Subcutaneous preadipocyte (primary cell): ENCODE measurements at places on chromosomes 2 and 18. TPM values are rescaled to one million over a fixed set of nuclear protein-coding genes. Genes with fewer than 3 reads are reported as not detected.

LHCGR gene
- total RNA-seq = not detected in 2 replicates

TMEFF2 gene
- total RNA-seq = 2.9 and 3.7 TPM in 2 replicates

ST8SIA5 gene
- under 0.01 and 0.20 TPM in 2 replicates for total RNA-seq

DSG2 gene
- total RNA-seq = 0.39 and 3.7 TPM in 2 replicates

RAB12 gene
- 36.4 and 37.9 TPM in 2 replicates for total RNA-seq

SYT4 gene
- not detected in 2 replicates for total RNA-seq

WDSUB1 gene
- 7.2 and 7.3 TPM in 2 replicates for total RNA-seq

KCNG2 gene
- total RNA-seq = not detected in 2 replicates

DUSP19 gene
- total RNA-seq = 1.1 and 2.2 TPM in 2 replicates

GPR39 gene
- total RNA-seq = 2.9 and 16.4 TPM in 2 replicates

ACOXL gene
- total RNA-seq = not detected in 2 replicates

COL4A3 gene
- total RNA-seq = under 0.01 TPM in 2 replicates

TMEM178A gene
- 0.39 TPM in 1 of 2 replicates, not detected in the other for total RNA-seq

TRIM43 gene
- not detected in 2 replicates for total RNA-seq

FAP gene
- 91.3 and 134 TPM in 2 replicates for total RNA-seq

LIMS3 gene
- total RNA-seq = 0.20 and 2.2 TPM in 2 replicates

GPAT2 gene
- 12.5 and 21.7 TPM in 2 replicates for total RNA-seq

CFAP210 gene
- not detected in 2 replicates for total RNA-seq

KCNS3 gene
- total RNA-seq = 0.39 and 1.1 TPM in 2 replicates

PRKD3 gene
- 40.4 and 67.1 TPM in 2 replicates for total RNA-seq

PTPRM gene
- 68.7 and 70.0 TPM in 2 replicates for total RNA-seq

CNGA3 gene
- total RNA-seq = under 0.01 TPM in 2 replicates

PROC gene
- not detected in 2 replicates for total RNA-seq

TTN gene
- total RNA-seq = 1.1 and 2.7 TPM in 2 replicates
